ENCODE measurements at places on chromosomes 1 and 21.

- no peak for DNase-seq
These were observed 448.3 kb upstream of the PROX1 start for GRCh38 chr1:213539464-213539863.

- no peak for DNase-seq
These were observed 26.8 kb upstream of the TARBP1 start for GRCh38 chr1:234505769-234506102.

DNA sequence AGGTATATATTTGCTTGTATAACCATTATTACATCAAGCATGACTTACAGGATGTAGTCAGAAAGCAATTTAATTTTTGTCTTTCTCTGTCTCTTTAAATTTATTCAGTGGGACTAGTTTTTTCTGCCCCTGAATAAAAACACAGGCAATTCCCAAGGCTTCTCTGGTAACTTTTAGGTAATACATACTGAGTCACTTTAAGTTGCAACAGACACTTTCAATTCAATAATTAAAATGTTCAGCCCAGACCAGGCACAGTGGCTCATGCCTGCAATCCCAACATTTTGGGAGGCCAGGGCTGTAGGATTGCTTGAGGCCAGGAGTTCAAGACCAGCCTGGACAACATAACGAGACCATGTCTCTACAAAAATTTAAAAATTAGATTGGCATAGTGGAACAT, 12.3 kb downstream of the SLC44A3 start:
- DNase-seq, result no peak

DNA sequence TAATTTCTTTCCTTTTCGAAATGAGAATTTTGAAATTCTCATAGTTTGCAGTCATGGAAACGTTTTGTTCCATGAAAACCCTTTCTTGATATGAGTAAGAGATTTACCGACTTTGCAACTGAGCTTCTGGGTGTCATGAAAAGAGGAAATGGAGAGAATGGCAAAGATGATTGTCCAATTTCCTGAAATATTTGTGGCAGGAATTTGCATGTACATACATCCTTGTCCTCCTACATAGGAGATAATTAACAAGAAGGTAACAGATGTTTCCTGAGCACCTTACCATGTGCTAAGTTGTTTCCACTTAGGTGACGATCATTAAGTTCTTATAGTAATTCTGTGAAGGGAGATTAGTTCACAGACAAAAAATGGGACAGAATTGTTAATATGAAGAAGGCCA, 170.7 kb downstream of the NEGR1 start:
- no peak for DNase-seq

DNA sequence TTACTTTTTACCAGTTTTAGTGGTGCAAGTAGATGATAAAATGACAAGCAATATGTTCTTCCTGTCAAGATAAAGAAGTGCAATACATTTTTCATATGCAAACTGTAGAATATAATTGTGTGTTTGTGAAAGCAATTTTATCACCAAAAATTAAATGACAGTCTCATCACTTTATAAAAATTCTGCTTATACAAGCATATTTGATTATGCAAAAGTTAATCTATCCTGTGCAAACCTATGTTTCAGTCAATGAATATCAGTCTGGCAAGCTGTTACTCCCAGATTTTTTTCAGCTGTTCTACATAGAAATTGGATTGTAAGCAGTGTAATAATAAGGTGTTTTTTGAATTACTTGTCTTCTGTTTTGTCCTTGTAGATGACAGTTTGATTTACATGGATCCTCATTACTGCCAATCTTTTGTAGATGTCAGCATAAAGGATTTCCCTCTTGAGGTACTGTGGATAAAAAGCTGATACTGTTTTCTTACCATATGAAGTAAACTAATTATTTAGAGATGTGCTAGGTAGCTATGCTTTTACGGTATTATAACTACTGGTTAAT, 50.5 kb downstream of the ATG4C start:
- no peak for DNase-seq

DNA sequence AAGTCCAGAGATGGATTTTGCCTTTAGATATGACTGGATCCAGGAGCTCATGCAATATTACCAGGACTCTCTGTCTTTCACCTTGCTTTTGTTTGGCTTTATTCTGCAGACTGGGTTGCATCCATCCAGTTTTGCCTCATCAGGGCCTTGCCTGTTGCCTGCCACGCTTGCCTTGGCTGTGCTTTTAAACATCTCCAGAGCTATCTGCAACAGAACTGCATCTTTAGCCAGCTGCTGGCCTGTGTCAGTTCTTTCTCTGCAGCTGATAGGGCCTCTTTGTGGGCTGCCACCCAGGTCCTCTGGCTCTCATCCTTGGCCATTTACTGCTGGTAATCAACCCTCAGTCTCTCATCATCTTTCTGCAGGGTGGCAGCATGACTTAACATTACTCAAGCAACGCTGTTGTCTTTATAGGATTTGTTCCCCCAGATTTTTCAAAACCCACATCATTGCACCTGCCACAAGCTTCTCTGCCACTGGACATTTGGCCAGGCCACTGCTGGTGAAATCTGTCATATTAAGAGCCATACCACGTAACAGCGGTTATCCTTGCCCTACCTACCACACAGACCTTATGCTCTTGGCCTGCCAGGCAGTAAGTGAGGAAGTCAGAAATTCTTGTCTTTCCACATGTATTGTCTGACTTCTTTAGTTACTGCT, 24.4 kb upstream of the HUNK start:
- no peak for DNase-seq

DNA sequence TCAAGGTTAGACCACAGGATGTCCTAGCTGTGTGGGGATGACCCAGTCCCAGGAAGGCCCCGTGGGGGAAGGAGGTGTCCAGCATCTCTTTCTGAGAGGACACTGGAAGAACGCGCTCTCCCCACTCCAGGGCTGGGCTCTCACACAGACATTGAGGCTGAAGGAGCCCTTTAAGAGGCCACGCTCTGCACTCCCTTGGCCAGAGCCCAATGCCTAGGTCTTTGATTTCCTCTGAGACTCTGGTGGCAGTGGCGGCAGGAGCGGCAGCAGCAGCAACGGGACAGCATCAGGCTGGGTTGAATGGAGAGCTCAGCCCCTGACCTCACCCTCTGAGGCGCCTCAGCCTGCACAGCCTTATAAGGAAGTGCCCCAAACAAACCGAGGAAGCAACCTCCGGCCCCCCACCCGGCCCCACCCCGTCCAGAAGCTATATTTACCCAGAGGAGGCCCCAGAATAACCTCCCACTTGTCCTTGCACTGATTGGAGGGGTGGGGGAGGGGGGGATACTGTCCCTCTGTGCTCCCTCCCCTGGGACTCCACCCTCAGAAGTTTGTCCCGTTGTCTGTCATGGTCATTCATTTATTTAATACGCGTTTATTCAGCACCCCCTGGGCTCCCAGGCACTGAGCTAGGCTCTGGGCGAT, 12.3 kb downstream of the NES start:
- no peak for DNase-seq

DNA sequence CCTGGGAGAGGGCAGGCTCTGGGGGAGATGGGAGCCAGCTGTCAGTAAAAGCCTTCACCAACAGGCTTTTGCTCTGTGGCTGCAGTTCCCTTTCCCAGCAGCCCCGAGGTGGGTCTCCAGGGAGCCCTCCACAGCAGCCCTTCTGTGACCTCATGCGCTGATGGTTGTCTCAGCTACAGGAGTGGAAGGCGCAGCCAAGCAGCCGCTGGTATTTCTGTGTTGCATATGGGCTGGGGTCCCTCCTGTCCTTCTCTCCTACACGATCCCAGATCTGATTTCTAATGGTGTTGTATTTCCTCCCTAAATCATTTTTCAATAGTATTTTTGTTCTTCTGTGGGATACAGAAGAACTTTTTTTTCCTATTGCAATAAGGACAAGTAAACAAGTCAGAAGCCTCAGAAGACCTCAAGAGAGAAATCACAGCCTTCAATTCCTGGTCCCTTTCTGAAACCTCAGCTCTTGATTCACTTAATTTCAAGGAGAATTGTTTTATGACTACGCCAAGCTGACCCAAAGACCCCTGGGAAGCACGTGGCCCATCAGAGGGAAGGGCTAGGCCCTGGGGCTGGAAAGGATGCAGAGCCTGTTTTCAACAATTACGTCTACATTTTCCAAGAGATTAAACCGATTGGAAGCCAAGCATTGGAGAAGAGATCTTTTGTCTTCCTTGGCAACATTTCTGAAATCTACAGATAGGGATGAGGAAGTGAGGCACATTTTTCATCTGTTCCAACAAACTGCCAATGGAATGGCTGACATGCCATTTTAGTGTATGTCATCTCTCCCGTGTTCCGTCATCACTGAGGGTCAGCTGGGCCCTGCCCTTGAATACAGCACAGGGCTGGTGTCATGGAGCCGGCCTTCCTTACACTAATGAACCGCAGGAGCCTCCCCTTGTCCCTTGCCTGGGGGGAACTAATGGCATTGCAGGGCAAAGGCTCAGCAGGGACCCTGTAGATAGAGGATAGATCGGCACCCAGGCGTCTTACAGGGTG, 42.0 kb upstream of the SCCPDH start:
- no peak for DNase-seq

- no peak for DNase-seq
These were observed 216.1 kb downstream of the HHIPL2 start for GRCh38 chr1:222331765-222332164.

DNA sequence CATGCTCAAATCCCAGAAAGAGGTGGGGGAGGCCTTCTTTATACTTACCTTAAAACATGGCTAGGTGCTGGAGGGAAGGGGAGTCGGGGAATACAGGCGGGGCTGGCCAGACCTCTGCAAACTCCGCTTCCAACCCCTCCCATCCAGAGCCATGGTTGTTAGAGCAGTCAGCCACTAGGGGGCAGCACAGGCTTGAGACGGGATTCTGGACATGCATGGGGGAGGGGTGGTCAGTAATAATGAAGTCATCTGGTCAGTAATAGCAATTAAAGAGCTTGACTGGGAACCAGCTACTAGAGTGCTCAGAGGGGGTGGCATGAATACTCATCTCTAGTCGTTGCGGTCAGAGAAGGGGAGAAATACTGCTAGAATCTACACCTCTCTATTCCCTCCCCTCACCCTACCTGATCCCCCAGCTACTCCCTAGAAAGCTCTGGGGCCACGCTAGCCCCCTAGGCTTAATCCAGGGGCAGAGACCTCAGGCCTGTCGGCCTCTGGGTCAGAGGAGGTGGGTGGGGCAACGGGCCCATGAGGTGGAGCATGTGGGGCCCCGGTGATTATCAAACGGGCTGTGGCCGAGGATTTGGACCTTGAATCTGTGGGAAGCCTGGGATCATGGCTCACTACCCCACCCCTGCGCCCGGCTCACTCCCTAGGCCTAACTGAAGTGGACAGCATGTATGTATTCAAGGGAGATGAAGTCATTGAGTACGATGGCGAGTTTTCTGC, 2.9 kb downstream of the CASQ1 start:
- DNase-seq, result peak; percentile 93

GRCh38 chr1:100130552-100131077, 2.1 kb downstream of the SASS6 start:
- DNase-seq, result no peak

DNA sequence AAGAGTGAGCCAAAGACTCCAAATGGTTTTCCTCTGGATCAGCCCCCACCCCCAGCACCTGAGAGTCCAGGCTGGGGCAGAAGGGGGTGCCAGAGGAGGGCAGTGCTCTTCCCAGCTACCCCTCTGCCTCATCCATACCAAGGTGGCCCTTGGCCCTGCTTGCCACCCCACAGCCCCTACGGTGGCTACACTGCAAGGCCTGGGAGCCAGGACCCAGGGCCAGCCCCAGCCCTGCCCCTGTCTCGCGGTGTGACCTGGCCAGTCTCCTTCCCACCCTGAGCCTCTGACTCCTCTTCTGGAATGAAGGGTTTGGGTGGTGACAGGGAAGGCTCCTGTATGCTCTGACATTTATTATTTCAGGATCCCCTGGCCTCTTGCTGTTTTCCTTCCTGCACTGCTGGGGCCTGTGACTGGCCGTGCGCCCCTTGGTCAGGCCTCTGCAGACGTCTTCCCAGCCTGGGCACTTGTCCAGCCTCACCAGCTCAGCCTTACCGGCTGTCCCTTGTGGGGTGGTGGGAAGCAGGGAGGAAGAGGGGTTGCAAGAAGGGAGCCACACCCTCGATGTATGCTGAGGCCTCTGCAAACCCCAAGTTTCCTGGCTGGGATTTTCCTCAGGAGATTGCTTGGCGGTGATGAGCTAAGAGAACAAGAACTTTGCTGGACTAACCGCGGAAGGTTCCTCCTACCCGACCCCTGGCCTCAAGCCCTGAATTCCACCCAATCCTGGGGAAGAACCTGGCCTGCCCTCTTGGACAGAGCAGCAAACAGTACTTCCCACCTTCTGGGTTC, 13.5 kb downstream of the ASAP3 start:
- DNase-seq, result no peak

- no peak for DNase-seq
These were observed 2.6 kb downstream of the PADI1 start for GRCh38 chr1:17207540-17207939.

- DNase-seq, result peak; percentile 82
These were observed at the start of gene TLCD4 for GRCh38 chr1:95117207-95118066. Gene TLCD4 (plus strand): TSS chr1:95117355. CDS start chr1:95143902, 26,547 bp downstream.

- no peak for DNase-seq
These were observed 151.8 kb downstream of the TENT5C start for GRCh38 chr1:117757668-117758067.

- no peak for DNase-seq
These were observed 7.2 kb upstream of the GNG12 start for GRCh38 chr1:67840449-67840848.

DNA sequence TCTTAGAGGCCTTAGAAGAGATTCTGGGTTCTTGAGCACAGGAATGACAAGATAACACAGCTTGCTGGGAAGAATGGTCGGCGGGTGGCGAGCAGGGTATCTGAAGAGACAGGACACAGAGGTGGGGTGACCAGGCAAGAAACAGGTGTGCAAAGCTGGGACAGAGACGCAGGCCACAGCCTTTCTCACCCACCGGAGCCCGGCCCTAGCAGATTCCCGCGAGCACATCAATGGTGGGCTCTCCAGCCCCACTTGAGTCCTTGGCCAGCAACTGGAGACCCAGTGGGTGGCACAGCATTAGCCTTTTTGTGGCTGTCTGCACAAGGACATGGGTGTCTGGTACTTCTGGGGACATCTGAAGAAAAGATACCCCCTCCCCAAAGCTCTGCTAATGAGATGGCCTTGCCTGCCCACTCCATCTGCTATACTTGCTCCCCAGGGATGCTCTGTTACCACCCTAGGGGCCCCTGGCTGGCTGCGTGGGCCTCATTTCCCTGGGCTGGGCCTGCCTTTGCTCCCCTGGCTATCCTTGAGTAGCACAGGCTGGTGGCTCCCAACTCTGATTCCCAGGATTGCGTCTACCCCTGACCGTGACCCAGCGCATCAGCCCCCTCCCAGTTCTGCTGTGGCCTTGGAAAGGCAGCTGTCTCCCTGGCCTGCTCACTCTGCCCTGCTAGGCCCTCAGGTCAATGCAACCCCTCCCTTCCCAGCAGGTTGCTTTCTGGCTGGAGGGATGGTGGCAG, 127.2 kb upstream of the ADAR start:
- no peak for DNase-seq

GRCh38 chr1:226763905-226764264, 24.8 kb upstream of the ITPKB start:
- DNase-seq, result no peak

DNA sequence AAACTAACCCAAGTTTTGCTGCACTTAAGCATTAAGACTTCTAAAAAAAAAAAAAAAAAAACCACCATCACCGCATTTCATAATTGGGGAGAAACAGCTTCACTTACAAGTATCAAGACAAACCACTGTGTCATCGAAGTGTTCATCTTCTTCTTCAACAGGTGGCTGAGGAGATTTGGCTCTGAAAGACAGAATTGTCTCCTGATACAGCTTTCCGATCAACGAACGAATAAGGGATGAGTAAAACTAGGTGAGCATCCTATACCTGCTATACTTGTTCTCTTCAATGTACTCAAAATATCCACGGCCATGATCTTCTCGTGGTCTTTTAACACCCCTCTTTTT, 2.0 kb downstream of the HNRNPU start:
- DNase-seq, result no peak
